ENCODE measurements at places on chromosomes 6 and 20.

DNA sequence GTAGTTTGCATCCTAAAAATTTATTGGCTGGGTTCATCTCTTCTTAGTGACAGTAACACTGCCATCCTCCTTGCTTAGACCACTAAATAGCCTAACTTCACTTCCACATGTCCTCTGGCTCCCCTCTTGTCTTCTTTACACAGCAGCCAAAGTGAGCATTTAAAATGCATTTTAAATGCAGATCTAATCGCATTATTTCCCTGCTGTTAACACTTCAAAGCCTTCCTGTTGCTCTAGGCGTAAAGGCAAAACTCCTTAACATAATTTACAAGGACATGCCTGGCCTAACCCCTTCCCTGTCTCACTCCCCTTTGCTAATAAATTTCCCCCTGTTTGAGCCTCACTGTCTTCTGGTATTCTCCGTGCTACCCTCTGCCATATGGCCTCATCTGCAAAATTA lies 26.5 kb downstream of the NKAIN2 start:
- DNase-seq, result no peak

DNA sequence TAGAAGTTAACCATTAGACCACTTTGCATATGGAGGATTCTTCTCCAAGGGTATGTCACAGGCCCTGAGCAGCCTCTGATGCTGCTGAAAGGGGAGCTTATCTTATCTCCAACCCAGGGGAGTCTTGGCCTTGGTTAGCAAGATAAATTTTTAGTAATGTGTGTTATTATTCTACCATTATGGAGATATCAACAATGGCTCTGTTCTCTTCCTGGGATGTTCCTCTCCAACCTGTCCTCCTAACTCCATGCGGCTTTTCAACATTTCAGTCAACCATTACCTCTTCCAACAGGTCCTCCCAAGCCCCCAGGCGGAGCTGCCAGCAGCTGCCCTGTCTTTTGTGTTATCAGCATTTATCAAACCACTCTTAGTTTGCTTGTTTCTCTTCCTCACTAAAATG lies 48.4 kb upstream of the FOXC1 start:
- no peak for DNase-seq

- DNase-seq, result no peak
These were observed 25.7 kb downstream of the EZR start for GRCh38 chr6:158793432-158793831.

GRCh38 chr6:106508277-106508676 lies 121.0 kb downstream of the RTN4IP1 start:
- DNase-seq, result no peak

DNA sequence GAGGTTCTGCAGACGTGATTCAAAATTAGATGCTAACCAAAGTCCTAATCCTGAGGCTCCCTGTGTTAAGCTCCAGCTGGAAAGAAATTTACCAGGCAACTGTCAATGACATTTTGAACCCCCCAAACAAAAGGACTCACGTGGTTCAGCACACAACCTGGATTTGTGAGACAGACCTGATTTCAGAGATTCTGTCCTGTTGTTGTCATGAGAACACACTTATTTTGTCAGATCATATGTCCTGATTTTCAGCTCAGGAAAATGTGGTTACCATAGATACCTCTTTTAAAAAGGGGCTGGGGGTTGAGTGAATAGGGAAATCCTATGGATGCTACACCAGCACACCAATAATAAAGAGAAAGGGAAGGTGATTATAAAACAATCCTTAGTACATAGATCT lies 61.6 kb downstream of the MTFR2 start:
- DNase-seq, result no peak

DNA sequence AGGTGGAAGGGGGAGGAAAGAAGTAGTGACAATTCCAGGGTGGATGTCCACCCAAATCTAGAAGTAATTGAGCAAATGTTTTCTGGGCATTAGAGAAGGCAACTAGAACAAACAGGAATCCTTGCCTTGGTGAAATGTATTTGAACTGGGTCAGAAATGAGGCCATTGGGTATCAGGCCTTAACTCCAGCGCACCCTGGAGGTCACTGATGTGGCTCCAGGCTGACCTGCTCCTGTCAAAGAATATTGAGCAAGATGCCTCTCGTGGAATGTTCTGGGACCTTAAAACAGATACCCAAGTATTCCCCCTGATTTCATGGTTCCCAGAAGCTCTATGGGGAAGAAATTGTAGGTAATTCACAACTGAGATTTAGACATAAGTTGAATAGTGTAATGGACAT lies 6.9 kb downstream of the HLA-DPB1 start:
- no peak for DNase-seq

All from activated gamma-delta T cell treated with Interleukin-2 at 50 U/mL for 16 hours (primary cell).